Natural killer cell treated with Interleukin-12 subunit alpha and Interleukin-12 subunit beta and Interleukin-15 and Interleukin-18, amount 100 ng/mL, for 72 hours (primary cell): ENCODE measurements at places on chromosomes 12 and 14. TPM values are rescaled to one million over a fixed set of nuclear protein-coding genes. Genes with fewer than 3 reads are reported as not detected.
A peak's percentile ranks its signal among the peaks of the same experiment; 100 is the strongest.

DNA sequence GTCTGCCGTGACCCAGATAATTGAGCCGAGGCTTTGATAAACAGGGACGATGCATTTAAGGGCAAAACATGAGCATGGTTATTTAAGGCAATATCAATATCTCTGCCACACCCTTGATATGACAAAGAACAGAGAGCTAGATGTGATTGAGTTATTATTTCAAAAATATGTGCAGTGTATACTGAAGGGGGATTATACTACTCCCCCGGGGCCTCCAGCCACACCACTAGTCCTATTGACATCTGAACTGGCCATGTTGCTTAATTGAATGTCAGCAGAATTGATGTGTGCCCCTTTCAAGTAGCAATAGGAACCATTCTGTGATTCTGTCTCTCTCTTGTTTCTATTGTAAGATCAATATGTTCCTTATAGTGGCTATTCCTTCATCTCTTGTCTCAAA, 794.8 kb upstream of the SEL1L start:
- DNase-seq: no peak

GRCh38 chr12:89080793-89081465, 271.4 kb downstream of the DUSP6 start:
- no peak for DNase-seq

DNA sequence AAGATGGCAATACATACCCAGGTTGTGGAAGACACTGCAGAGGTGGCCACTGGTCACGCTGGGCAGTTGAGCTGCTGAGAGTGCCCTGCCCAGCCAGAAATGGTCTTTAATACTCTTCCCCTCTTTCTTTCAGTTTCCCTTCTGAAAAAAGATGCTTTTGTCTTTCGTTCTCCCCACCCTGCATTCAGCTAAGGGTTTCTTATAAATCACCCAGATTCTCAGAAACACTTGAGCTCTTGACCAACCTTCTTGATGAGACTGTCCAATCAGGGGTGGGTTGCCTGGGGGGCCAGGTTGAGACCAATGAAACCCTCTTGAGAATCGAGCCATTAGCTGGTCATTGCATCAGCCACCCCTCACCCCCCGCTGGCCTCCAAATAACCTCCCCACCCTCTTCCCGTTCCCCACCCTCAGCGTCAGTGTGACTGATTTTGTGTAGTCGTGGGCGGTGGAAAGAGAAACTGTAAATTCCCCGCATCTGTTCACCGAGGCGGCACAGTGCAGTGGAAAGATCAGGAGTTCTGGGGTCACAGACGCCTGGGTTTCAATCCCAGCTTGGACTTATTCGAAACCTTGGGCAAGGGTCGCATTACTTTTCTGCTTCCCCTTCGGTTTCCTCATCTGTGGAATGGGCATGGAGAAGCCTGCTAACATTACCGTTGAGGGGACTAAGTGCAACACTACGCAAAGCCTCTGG, 52.3 kb downstream of the SLC25A47 start:
- peak; percentile 97 for DNase-seq

GRCh38 chr14:54219261-54220070, 177.3 kb upstream of the CDKN3 start:
- DNase-seq: no peak

DNA sequence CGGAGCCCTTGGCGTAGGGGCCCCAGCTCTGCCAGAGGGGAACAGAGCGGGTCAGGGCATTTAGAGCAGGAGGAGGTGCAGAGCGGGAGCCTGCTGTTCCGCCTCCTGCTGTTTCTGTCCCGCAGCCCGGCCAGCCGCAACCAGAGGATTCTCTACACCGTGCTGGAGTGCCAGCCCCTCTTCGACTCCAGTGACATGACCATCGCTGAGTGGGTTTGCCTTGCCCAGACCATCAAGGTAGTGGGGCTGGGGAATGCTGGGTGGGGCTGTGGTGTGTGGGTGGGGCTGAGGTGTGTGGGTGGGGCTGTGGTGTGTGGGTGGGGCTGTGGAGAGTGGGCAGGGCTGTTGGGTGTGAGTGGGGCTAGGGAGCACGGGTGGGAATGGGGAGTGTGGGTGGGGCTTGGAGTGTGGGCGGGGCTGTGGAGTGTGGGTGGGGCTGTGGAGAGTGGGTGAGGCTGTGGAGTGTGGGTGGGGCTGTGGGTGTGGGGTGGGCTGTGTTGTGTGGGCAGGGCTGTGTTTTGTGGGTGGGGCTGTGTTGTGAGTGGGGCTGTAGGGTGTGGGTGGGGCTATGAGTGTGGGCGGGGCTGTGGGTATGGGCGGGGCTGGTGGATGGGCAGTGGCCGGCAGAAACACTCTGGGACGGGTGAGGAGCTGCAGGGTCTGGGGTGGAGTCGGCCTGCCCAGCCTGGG, 8.0 kb downstream of the ASPG start:
- DNase-seq: peak; percentile 54

DNA sequence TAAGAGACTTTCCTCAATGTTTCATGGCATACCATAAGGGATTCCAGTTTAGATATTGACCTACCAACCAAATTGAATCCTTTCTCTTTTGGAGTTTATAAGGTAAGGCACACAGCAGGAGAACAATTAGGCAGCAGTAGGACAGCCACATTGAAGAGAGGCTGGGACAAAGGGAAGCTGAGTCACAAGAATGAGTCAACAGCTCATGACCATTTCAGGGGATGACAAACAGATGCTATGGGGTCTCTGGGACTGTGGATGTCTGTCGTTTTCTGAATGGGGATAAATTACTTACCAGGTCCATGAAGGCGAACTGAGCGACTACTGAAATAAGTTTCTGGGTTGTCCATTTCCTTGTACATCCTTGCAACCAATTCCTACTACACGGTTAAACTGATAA, 48.6 kb upstream of the E2F7 start:
- DNase-seq: no peak

- no peak for DNase-seq
These were observed 281.9 kb downstream of the DPF3 start for GRCh38 chr14:72612041-72612440.

DNA sequence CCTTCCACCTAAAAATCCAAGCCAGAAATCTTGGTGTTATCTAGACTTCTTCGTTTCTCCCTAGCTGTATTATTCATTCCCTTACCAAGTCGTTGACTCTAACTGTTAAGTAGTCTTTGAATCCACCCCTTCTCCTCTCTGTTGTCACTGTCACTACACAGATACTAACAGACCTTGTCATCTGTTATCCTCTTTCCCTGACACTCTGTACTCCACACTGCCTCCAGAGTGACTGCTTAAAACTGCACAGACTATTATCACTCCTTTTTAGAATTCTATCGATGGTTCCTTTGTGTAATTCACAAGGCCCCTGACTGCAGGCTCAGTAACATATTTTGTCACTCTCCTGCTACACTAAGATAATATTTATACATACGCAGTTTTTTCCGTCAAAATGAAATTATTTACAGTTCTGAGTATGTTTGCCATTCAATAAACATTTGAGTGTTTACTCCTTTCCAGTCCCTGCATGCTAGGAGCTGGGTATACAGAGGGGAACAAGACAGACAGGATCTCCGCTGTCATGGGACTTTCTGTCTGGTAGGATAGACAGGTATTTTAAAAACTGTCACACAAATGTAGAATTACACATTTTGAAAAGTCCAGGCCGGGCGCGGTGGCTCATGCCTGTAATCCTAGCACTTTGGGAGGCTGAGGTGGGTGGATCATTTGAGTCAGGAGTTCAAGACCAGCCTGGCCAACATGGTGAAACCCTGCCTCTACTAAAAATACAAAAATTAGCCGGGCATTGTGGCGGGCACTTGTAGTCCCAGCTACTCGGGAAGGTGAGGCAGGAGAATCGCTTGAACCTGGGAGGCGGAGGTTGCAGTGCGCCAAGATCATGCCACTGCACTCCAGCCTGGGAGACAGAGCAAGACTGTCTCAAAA, 3.8 kb downstream of the MARS1 start:
- DNase-seq: no peak

GRCh38 chr14:20690848-20691640, 2.5 kb downstream of the ANG start:
- DNase-seq: no peak

DNA sequence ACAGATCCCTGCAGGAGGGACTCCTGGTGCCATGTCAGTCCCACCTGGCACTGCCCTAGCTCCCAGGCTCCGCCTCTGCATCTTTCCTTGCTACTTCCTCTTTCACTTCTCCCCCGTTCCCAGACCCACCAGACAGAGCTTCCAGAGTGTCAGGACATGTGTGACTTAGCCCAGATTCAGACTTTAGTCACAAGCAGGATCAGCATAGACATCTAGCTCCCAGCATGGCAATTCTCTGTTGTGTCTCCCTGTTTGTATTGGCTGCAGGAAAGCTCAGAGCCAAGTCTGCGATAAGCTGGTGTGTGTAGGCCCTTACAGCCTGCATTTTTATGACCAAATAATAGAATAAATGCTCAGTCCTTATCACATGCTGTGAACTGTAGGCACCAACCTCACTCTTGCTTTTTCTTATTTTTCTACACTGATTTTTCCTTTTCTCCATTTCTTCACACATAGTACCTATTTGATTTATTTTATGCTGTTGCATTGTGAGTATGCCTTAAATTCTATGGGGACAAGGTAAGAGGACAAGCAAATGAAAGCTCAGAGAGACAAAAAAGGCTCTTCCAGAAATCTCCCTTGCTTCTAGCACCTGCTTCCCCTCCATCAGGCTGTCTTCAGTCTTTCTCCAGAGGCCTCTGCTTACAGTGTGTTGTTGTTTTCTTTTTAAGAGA, 5.9 kb downstream of the DHRS2 start:
- no peak for DNase-seq

DNA sequence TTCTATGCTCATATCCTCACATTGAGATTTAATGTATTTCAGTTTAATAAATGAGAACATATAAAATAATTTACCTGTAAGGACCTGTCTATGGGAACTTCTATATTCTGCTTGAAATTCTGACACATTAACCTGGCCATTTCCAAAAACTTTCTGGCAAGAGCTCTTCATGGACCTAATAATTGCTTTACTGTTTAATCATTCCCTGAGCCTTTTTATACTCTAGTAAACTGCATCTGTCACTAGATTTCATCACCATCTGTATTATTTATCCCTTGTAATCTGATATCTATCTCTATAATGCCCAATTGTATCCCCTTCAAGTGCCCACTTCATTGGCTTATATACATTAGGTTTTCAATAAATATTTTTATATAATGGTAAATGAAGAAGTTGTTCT, 327.7 kb downstream of the RAD51B start:
- DNase-seq: no peak

- DNase-seq: no peak
These were observed 213.1 kb upstream of the RTL1 start for GRCh38 chr14:101116486-101117130.

DNA sequence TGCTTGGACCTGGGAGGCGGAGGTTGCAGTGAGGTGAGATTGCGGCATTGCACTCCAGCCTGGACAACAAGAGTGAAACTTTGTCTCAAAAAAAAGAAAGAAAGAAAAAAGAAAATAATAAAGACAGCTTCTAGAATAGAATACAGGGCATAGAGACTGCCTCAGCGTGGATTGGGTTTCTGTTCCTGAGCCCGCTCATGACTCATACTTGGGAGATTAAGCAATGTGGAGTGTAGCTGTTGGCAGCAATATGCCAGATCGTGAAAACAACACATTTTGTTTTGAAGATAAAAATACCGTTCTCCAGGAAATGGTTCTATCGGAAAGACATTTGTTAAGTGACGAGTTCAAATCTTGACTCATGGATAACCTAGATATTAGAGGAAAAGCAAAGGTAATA, 67.2 kb downstream of the GLT1D1 start:
- DNase-seq: no peak

DNA sequence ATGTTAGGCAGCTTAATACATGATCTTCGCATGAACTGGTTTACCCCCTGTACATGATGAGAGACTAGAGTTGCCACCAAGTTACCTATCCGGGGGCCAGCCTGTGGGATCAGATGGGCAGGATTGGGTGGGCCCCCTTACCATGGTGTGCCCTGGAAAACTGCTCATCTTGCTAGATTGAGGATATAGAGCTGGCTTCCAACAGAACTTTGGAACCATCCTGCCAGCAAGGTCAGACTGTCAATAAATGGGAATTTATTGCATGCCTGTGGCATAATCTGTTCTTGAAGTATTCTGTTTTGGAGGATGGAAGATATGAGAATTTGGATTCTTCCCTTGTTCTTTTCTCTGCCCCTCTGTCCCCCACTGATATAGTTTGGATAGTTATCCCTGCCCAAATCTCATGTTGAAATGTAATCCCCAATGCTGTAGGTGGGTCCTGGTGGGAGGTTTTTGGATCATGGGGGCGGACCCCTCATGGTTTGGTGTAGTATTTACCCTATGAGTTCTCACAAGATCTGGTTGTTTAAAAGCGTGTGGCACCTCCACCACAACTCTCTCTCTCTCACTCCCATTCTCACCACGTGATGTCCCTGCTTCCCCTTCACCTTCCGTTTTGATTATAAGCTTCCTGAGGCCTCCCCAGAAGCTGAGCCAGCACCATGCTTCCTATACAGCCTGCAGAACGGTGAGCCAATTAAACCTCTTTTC, 3.7 kb upstream of the TM9SF1 start:
- DNase-seq: no peak

DNA sequence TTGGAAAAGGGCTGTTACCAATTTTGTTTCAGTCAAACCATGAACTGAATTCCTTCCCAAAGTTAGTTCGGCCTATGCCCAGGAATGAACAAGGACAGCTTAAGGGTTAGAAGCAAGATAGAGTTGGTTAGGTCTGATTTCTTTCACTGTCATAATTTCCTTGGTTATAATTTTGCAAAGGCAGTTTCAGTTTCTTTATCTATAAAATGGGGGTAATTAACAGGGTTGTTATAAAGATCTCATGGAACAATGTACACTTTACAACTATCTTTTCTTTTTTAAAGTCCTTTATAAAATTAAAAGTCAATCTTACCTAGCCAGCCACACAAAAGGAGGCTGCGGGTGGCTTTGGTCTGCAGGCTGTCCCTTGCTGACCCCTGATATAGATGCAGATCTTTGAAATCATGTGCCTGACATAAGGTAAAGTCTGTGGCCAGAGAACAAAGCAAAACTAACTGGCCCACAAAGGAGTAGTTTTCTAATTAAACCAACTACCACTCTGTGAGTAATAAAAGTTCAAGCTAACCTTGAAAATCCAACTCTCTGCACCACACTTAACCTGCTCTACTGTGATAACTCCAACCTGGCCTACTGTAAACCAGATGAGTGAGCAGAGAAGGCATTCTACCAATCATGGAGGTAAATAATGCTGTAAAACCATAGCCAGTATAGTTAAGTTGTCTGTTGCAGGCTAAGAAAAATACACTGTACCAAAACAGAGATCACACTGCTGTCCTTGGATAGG, 49.5 kb downstream of the SLC38A1 start:
- DNase-seq: no peak

The OTUB2 gene
- 0.14 TPM for total RNA-seq

The LRRC10 gene
- total RNA-seq: not detected

The DPPA3 gene
- total RNA-seq: not detected

The LALBA gene
- total RNA-seq: not detected

The PTPRO gene
- not detected for total RNA-seq

The KLRC2 gene
- 23.4 TPM for total RNA-seq

The DLK1 gene
- not detected for total RNA-seq

The IRAK4 gene
- total RNA-seq: 42.4 TPM

The MORN3 gene
- 0.43 TPM for total RNA-seq

The VWF gene
- total RNA-seq: not detected
